ENCODE measurements at places on chromosomes 3 and 15.

DNA sequence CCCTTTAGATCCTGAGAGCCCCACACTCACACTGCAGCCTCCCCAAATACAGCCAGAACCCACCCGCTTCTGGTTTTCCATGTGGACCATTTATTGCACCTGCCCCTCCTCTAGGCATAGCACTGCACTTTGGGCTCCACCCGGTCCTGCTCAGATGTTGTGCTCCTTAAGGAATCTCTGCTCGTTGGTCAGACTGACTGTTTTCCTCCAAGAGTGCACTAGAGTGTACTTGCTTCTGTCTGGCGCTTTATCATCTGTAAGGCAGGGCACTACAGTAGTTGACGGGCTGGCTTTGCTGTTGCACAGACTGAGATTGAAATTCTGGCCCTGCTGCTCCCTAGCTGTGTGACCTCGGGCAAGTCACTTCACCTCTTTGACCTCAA, 124.1 kb downstream of the CACNA1D start:
- no peak for DNase-seq

- DNase-seq: no peak
These were observed 183.6 kb downstream of the PEX5L start for GRCh38 chr3:179853176-179853575.

GRCh38 chr3:123383091-123384053, 65.5 kb downstream of the ADCY5 start:
- DNase-seq: no peak

DNA sequence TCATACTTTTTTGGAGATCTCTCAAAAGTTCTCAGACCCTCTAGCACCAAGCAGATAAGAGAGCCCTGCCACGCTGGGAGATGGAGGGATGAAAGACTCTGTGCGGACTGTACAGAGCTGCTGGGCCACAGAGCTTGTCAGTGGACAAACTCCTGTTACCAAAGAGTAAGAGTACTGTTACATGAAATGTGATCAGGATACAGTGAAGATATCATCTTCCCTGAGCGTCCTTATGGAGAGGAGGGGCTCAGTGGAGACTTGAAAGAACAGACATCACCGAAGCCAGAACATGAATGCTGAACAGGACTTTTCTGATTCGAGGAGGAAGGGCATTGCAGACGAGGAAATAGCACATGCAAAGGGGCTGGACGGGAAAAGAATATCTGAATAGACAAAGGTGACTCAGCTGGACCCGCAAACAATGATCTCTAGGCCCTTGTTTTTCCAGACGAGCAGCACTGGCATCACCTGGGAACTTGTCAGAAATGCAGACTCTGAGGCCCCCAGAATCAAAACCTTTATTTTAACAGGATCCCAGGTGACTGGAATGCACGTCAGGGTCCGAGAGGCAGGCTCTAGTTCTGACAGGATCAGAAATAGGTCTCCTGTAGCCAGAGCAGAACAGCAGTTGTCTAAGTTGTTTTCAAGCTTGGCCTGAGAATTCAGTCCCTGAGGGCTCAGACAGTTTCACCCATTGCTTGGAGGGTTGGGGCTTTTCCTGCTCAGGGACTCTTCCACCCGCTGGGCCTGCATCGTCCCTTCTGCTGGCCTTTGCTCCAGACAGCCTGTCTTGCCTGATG, 277.9 kb downstream of the RPLP1 start:
- DNase-seq: no peak

Measured in activated CD4-positive, alpha-beta T cell treated with anti-CD3 and anti-CD28 coated beads, Interleukin-2, amount 50 U/mL, for 4 hours (primary cell).